ENCODE measurements at places on chromosomes 2 and 18. TPM values are rescaled to one million over a fixed set of nuclear protein-coding genes. Genes with fewer than 3 reads are reported as not detected.

Gene FAM237A
- not detected for total RNA-seq

Gene PAX3
- total RNA-seq = not detected

Gene PCARE
- not detected for total RNA-seq

Gene LAMA3
- total RNA-seq = 38.4 TPM

Gene DNPEP
- total RNA-seq = 51.3 TPM

Gene RAD51AP2
- not detected for total RNA-seq

Gene PRKAG3
- not detected for total RNA-seq

Gene HOXD8
- total RNA-seq = 5.4 TPM

All from A549 treated with RU486 at 1 μM for 4 hours (cell line).